ENCODE measurements at places on chromosomes 2 and 18. TPM values are rescaled to one million over a fixed set of nuclear protein-coding genes. Genes with fewer than 3 reads are reported as not detected.

GRCh38 chr2:48249631-48250473 is 280.1 kb upstream of the STON1 start:
- H3K4me1 ChIP-seq, result peaks cover 9% of the 10 kb centered on the region
- no peaks in the 10 kb centered on the region for H3K36me3 ChIP-seq
- peak overlapping the region; percentile 46 for H3K27ac ChIP-seq
- DNase-seq, result no peak
- H3K27me3 ChIP-seq, result no peaks in the 10 kb centered on the region

GRCh38 chr18:34718610-34719009 is 8.5 kb downstream of the DTNA start:
- no peak overlapping the region for H3K4me3 ChIP-seq
- no peaks in the 10 kb centered on the region for H3K27me3 ChIP-seq
- no peaks in the 10 kb centered on the region for H3K36me3 ChIP-seq
- no peaks in the 10 kb centered on the region for H3K4me1 ChIP-seq
- DNase-seq, result no peak
- H3K27ac ChIP-seq, result no peak overlapping the region

- DNase-seq, result no peak
- no peak overlapping the region for H3K27ac ChIP-seq
Observed at GRCh38 chr2:77105008-77105407, 417.2 kb downstream of the LRRTM4 start.

Gene EGR4
- total RNA-seq, result not detected

Gene MOCOS
- total RNA-seq, result 2.6 TPM
